ENCODE measurements at places on chromosomes 12 and 14. TPM values are rescaled to one million over a fixed set of nuclear protein-coding genes. Genes with fewer than 3 reads are reported as not detected.

DNA sequence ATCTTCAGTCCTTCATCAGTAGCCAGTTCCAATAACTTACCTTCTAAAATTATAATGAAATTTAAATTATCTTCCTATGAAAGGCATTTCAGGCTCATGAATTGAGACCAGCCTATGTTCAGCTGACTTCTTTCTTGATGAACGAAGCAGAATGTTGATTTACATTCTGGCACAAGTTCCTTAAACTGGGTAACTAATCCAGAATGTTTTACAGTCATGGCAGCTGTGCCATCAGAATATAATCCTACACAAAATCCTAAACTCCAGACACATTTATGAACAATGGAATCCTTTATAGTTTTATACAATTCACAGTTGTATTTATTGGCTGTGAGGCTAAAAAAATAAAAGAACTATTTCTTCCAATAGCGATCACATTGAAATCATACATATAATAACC lies 97.3 kb upstream of the CPM start:
- no peak for DNase-seq

DNA sequence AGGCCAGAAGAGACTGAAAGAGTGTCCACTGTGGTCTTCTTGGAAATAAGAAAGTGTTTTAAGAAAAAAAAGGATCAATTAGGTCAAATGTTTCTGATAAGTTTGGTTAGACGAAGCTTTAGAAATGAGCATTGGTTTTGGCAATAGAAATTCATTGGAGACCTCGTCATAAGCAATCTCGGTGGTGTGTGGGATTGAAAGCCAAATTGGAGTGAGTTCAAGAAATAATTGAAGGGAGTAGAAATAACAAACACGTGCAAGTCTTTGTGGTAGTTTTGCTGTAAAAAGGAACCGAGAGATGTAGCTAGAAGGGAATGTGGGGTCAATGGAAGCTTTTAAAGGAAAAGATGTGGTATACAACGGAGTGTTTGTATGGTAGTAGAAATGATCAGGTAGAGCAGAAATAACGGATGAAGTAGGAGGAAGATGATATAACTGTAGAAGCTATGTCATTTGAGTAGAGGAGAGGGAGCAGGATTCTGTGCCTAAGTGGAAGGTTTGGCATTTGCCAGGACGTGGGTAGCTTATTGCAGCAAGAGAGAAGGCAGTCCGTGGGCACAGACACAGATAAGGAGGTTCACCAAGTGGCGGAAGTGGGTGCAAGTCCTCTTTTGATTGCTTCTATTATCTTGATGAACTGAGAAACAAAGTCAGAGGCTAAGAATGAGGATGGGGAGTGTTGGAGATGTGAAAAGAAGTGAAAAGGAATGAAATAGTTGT lies 146.2 kb downstream of the DACT1 start:
- no peak for DNase-seq

The CLEC4D gene
- polyA plus RNA-seq = not detected

DNA sequence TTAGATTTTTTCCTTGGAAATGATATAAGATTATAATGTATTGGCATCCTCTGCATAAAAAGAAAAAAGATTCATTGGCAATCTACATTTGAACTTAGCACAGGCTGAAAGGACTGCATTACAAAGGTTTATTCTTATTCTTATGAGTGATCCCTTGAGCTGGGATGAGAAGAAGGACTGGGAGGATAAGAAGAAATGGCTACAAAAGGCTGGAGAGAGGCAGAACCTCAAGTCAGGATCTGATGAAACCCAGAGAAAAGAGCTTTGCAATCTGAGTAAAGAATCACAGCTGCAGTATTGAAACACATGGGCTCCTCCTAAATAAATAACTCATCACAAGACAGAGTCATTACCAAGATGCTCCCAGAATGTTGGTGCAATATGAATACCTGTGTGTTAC lies 1635.4 kb upstream of the FLRT2 start:
- DNase-seq = no peak

The C14orf119 gene
- polyA plus RNA-seq = 112 TPM

DNA sequence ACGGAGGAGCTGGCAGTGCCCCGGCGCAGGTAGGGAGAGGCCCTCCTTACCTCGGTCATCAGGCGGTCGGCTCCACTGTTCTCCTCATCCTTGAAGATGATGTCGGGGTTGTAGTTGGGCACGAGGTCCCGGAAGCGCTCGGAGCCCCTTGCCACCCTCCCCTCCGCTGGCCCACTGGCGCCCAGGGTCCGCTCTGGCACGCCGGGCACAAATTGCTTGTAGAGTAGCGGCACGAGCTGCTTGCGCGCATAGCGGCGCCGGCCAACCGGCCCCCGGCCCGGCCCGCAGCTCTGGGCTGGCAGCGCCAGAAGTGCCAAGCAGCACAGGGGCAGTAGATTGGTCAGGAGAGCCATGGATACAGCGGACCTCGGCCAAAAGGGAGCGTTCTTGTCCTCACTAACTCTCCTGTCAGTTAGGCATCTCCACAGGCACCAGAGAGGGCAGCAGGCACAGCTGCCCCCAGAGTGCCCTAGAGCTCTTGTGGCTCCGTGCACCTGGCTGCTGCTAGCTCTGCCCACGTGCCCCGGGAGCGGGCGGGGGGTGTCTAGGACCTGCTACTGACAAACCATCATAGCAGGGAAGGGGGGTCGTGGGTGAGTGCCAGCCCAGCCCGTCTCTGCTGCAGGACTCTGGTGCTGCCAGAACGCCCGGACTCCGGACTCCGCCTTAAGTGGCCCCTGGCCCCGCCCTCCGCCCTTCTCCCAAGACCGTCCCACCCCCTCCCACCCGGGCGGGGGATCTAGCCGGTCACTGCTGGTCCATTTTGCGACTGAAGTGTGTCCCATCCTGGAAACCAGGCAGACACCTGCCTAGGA lies at the start of gene DHH:
TSS of gene DHH (minus strand) at position 642 of the 815 bp plus-strand sequence. CDS start at position 353, 289 bp downstream.
- DNase-seq = no peak

The ART4 gene
- polyA plus RNA-seq = 0.12 TPM

GRCh38 chr12:55974308-55974730 lies 441 bp downstream of the RAB5B start:
- DNase-seq = no peak

DNA sequence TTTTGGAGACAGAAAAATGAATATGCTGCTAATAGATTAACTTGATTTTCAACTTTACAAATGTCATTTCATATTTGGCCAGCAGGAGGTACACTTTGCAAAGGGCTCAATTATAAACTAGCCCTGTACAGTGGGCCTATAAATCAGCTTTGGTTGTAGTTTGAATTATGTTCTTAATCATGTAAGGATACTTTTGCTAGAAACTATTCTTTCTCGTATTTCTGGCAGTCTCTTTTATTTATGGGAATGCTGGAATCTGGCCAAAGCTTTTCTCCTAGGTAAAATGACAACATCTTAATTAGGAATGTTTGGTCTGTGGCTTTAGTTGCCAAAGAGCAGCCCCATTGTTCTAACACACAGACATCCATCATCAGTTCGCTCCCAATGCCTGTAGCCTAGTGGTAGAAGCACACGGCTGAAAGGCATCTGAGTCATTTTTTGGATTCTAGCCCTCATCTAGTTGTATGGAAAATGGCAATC lies 1322.3 kb upstream of the SEL1L start:
- no peak for DNase-seq

The FOXG1 gene
- polyA plus RNA-seq = not detected

DNA sequence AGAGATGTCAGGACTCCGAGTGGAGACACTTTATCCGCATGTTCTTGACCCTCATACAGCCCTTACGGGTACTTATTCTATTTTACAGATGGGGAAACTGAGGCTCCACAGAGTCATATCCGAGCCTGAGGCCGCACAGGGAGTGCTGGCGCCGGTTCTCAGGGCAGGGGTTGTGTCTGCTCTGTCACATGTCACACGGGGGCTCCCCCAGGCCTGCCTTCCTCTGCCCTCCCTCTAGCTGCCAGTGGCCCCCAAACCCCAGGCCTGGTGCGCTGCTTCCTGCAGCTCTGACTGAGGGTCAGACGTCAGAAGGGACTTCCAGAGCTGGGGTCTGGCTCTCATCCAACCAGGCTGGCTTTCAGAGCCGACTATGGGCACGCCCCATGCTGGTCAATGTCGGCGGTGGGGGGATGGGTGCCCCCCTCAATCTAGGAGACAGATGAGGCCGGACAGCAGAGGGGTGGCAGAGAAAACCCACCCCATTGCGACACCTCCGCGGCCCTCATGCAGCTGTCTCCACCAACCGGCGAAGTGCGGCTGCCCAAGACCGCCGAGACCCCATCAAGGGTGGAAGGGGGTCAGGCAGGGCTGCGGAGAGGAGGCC lies 811 bp upstream of the INF2 start:
- DNase-seq = no peak

DNA sequence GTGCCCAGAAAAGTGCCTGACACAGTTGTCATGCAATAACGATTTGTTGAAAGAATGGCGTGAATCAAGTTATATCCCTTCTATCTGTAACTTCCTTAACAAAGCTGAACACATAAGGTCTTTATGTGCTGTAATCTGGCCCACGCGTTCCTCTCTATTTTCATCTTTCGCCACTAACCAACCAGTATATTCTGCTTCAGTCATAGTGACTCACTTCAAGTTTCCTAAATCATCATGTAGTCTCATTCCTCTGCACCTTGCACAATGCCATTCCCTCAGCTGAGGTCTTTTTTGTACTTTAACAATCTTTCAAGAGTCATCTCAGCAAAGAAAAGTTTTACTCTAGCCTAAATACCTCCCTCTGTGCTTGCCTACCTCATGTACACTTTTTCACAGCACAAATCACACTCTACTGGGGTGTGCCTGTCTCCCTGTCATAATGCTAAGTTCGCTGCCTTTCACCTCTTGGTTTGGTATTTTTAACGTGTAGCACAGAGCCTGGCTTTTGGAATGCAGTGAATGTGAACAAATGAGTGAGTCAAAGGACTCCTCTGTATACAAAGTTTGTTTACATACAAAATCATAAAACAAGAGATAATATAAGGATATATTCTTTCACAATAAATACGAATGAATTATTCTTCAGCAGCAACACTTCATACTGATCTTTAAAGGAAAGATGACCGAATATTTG lies 2.9 kb upstream of the CMAS start:
- no peak for DNase-seq

DNA sequence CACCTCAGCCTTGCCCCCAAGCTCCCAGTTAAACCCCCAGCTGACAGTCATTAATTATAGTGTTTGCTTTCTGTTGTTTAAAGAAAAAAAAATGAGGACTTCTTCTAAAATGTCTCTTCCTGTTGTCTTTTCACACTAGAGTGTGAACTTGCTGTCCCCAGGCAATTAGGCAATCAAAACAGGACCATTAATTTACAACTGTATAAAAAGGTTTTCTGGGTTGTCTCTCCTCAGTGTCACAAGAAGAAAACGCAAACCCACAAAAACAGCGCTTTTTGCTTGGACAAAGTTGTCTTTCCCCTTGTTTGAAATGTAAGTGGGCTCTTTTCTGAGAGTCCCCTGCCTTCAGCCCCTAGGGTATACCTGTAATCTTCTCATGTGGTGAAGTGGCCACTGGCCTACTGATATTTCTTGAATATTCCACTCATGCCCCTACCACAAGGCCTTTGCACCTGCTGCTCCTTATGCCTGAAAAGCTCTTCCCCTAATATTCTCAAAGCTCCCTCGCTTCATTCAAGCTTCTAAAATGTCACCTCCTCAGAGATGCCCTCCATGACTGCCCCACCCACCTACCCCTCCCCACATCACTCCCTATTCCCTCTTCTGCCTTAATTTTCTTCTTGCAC lies 158.9 kb upstream of the PWP1 start:
- DNase-seq = no peak

The ZNF605 gene
- 4.7 TPM for polyA plus RNA-seq
